Activated CD8-positive, alpha-beta T cell treated with anti-CD3 and anti-CD28 coated beads for 36 hours (primary cell): ENCODE measurements at places on chromosomes 1 and 21.
A peak's percentile ranks its signal among the peaks of the same experiment; 100 is the strongest.

GRCh38 chr21:37532868-37533780 lies 166.6 kb downstream of the DYRK1A start:
- peaks cover 9% of the 10 kb centered on the region for H3K4me1 ChIP-seq
- no peaks in the 10 kb centered on the region for H3K36me3 ChIP-seq
- H3K27ac ChIP-seq = no peak overlapping the region
- H3K27me3 ChIP-seq = peaks cover 47% of the 10 kb centered on the region
- peak; percentile 65 for DNase-seq
- H3K4me3 ChIP-seq = no peak overlapping the region

- H3K27me3 ChIP-seq = no peaks in the 10 kb centered on the region
- peaks cover 12% of the 10 kb centered on the region for H3K4me1 ChIP-seq
- DNase-seq = peak; percentile 27
- H3K4me3 ChIP-seq = no peak overlapping the region
- H3K36me3 ChIP-seq = peaks cover 61% of the 10 kb centered on the region
Observed at GRCh38 chr21:15809818-15810217, 80.0 kb downstream of the USP25 start.

GRCh38 chr1:194104247-194104844 lies 917.9 kb upstream of the B3GALT2 start:
- no peak overlapping the region for H3K4me3 ChIP-seq
- DNase-seq = no peak
- no peaks in the 10 kb centered on the region for H3K27me3 ChIP-seq
- H3K4me1 ChIP-seq = peaks cover 3% of the 10 kb centered on the region
- no peaks in the 10 kb centered on the region for H3K36me3 ChIP-seq

DNA sequence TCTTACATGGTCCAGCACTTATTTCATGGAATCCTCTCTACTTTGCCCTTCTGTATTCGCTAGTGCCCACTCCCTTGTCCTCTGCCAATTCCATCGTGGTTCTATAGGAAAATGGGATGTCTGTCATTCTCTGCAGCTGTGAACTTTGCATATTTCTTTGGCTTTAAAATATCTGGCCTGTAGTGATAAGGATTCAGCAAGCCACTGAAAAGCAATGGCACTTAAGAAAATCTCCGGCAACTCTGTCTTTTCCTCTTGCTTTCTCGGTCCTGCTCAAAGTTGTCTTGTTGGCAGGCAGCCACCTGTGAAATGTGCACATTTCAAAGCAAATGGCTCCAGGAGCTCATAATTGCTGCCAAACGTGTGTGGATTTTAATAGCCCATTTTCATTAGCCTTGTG lies 91.8 kb downstream of the CHD1L start:
- H3K27ac ChIP-seq = no peak overlapping the region
- H3K4me1 ChIP-seq = no peaks in the 10 kb centered on the region
- DNase-seq = no peak
- H3K27me3 ChIP-seq = peaks cover 32% of the 10 kb centered on the region
- H3K4me3 ChIP-seq = no peak overlapping the region
